ENCODE measurements at places on chromosomes 11 and 22.

GRCh38 chr11:43583548-43583947 lies 97.0 kb upstream of the HSD17B12 start:
- no peak for ATAC-seq

DNA sequence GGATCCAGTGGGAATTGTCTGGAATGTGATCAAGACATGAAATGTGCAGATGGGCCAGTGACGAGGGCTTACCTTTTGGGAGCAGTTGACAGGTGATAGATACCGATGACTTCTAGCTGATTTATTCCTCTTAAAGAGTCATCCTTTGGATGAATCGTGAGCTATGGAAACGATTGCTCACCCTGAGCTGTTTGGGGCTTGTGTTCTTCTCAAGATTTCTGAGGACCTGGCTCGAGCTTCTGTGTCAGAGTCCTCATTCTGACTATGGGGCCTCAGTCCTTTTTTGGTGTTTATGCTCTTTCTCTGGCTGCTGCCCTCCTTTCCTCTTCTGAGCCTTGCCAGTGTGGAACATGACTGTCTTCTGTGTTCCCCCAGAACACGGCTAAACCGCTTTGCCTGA lies 11.9 kb upstream of the AMPD3 start:
- ATAC-seq, result no peak

DNA sequence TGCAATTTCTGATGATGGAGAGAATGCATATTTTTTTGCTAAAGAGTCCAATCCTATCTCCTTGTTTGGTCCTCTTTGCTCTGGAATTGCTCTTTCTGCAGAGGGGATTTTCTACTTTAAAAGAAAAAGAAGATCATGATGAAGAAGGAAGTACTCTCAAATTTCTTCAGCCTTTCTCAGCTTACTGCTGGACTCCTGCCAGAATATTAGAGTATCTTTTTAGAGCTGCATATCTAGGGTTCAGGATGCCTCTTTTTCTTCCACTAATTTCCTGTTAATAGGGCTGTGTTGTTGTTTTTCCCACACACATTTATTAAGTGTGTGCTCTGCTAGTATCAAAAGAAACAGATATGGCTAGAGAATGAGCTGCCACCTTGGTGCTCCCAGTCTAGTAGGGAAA lies 18.2 kb downstream of the UBASH3B start:
- no peak for ATAC-seq

GRCh38 chr11:101180481-101180880 lies 50.9 kb upstream of the PGR start:
- ATAC-seq, result no peak

- ATAC-seq, result no peak
Measured at GRCh38 chr22:45207533-45207932, 33.2 kb downstream of the KIAA0930 start.

DNA sequence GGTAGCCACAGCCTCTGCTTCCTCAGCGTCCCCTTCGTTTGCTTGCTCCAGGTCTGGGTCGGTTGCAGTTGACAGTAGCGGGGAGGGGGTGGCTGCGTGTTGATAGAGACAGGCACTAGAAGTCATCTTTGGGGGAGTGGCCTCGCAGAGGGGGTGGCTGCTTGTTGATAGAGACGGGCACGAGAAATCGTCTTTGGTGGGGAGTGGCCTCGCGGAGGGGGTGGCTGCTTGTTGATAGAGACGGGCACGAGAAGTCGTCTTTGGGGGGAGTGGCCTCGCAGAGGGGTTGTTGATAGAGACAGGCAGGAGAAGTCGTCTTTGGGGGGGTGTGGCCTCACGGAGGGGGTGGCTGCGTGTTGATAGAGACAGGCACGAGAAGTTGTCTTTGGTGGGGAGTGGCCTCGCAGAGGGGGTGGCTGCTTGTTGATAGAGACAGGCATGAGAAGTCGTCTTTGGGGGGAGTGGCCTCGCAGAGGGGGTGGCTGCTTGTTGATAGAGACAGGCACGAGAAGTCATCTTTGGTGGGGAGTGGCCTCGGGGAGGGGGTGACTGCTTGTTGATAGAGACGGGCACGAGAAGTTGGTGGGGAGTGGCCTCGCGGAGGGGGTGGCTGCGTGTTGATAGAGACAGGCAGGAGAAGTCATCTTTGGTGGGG lies 328.3 kb downstream of the TBC1D22A start:
- no peak for ATAC-seq

DNA sequence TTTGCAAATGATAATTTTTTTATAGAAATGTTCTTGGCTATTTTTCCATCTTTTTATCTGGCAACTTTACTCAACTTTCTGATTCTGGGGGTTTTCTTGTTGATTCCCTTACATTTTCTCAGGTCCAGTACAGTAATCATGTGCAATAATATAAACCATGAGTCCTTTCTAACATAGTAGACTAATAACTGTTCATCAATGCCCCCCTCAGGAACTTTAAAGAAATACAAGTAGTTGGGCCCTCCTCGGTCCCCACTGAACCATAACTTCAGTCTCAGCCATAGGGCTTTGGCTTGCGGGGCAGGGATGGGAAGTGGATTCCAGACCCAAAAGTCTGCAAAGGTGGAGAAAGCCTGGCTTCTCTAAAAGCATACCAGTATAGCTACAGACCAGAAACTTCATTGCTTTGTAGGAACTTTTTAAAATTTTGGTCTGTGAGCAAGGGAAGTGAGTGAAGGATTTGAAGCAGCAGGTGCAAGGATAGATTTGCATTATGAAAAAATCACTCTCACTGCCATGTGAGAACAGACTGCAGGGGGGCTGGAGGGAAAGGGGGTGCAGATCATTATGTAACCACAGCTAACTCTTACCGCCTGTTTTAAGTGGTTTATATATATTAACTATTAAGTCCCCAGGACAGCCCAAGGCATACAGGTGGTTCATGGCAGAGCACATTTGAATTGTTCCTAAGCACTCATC lies 10.4 kb upstream of the TUB start:
- peak; percentile 62 for ATAC-seq

- ATAC-seq, result peak; percentile 66
Measured at GRCh38 chr11:114080219-114080618, 20.7 kb downstream of the ZBTB16 start.

DNA sequence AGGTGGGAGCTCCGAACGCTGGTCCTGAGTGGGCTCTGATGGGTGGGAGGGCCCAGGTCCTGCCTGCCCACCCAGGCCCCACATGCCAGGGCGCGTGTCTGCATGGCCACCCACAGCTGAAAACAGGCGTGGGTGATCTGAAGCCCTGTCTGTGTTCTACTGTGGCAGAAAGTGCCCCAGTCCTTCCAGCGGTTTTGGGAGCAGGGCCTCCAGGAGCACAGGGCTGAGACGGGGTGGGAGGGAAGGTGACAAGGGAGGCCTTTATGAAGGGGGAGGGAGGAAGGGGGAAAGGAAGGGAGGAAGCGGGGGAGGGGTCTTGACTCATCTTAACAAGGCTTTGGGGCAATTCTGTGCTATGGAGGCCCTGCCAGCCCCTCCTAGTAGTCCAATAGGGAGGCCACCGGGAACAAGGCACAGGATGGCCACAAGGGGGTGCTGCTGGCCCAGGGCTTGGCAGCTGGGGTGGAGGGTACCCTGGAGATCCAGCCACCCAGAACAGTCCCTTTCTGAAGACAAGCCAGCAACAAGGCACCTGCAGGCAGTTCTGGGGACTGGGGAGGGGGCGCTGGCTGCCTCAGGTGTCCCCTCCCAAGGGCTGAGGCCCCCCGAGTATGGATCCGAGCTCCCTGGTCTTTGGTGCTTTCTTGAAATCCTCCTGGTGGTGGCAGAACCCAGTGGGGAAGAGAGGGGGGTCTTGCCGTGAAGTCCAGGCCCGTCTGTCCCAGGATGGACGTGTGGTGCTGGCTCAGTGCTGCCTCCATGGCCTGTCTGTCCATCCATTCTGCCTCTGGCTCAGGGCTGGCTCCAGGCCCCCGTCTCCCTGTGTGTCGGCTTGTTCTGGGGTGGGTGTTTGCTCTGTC lies 6.3 kb upstream of the FADS3 start:
- ATAC-seq, result peak; percentile 63

DNA sequence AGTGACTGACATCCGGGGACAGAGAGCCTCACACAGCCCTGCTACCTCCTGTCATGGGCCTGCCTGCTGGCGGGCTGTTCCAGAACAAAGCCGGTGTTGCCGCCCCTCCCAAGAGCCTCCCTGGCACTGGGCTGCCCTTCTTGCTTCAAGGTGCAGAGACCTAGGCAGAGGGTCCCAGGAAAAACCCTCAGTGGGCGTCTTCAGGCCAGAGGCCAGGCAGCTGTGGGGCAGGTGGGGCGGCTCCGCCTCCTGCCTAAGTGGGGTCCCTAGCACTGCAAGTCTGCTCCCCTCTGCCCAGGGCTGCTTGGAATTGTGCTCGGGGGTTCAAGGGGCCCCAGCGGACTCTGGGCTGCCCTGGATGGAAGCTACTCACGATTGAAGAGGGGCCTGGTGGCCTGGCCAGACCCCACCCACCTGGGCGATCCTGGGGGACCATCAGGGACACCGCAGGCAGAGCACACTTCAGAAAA lies 20.4 kb upstream of the GNB1L start:
- ATAC-seq, result no peak

- no peak for ATAC-seq
Measured at GRCh38 chr11:125957618-125958332, 11.9 kb downstream of the VSIG10L2 start.

DNA sequence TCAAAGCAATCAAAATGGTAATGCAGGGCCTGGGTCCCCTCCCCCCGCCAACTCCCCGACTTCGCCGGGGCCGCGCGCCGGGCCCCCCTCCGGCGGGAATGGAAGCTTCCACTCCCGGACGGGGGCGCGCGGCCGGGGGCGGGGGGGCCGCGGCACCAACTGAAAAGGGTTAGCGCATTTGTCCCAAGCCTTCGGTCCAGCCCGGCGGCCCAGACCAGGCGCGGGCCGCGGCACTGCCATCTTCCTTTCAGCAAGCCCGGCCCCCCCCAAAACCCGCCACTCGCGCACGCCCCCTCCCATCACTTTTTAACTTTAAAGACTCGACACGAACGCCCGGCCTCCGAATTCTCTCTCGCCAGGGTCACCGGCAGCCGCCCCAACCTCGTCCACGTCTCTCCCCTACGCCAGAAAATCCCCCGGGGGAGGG lies 2.8 kb downstream of the PHF21B start:
- ATAC-seq, result no peak

GRCh38 chr22:48096411-48096810 lies 1334.0 kb downstream of the TBC1D22A start:
- ATAC-seq, result no peak

- no peak for ATAC-seq
Measured at GRCh38 chr11:2399488-2400068, 972 bp upstream of the TSSC4 start.

DNA sequence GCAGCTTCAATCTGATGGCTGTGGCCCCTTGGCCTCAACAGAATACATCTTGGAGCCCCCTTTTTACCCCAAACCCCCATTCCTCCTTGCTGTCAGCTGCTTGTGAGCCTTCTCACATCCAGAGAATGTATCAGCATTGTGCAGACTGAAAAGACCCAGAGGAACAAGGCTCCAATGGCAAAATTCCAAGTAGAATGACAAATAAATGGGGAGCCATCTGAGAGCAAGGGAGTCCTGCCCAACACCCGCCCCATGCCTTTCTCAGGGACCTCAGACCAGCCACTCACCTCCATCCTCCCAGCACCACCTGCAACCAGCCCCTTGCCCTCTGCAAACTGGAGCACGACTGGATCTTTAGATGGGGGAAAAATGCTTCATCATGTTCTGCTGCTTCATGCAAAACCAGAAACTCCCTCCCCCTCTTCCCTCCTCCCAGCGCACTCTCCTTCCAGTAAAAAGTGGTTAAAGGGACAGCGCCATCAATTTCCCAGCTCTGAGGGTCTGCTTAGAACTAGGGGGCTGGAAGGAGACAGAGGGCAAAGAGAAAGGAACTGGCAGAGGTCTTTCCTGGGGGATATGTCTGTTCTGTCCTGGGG lies 2.2 kb upstream of the NEFH start:
- no peak for ATAC-seq
